ENCODE measurements at places on chromosomes 11 and 22.

DNA sequence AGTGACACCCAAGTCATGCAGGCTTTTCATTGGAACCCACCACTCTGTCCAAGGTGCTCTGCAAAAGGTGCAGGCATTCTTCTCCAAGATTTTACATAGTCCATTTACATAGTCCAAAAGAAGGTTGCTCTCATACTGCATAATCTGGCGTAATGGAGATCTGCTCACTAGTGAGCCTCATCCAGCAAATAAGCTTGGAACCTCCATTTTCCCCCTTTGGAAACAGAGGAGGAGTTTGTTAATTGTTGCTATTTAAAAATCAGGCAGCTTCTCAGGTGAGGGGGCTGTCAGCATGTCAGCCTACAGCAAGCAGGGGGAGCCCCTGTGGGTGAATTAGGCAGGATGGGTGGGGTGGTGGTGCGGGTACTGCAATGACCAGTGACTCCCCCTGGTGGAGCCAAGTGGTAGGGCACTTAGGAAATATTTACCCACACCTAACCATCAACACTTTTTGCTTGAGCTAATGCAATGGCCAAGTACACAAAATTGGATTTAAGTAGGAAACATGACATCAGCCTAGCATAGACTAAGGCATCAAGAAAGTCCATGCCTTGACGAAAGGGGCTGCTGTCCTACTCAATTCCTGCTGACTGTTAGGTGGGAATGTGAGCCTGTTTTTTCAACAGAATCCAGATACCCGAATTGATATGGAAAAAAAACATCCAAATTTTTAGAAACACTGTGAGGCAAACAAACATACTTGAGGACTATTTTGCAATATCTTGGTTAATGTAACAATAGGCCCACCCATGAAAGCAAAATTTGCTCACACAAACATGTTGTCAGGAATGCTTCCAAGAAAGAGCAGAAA lies 64.5 kb downstream of the AMBRA1 start:
- DNase-seq: peak; percentile 74

DNA sequence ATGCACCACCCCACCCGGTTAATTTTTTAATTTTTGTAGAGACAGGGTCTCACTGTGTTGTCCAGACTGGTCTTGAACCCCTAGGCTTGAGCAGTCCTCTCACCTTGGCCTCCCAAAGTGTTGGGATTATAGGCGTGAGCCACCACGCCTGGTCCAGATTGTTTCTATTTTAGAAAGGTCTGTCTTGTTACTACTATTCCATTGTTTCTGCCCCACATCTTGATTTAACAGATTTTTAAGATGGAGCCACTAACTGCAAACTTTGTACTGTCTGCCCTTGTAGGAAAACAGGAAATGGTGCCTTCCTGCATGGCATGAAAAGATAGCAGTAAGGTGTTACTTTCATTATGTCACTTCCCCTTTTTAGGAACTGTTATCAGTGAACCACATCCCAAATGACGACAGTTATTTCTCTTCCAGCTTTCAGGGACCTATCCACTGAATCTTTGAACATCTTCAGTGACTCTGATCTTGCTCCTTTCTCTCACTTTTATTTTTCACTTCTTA lies 23.2 kb downstream of the TAF1D start:
- no peak for DNase-seq

DNA sequence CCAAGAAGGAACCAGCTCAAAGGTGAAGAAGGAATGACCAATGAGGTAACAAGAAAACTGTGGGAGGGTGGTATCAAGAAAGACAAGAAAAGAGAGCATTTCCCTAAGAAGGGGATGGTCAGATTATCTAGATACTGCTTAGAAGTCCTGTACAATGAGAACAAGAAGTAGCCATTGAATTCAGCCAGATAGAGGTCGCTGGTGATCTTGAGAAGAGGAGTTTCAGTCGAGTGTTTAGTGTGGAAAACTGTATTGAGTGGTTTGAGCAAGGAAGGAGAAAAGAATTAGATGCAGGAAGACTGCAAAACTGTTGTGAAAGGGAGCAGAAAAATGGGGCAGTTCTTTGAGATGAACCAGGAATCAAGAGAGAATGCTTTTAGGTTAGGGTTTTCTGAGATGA lies 74.6 kb upstream of the FAT3 start:
- DNase-seq: no peak

GRCh38 chr11:30861531-30861930 lies 275.4 kb upstream of the MPPED2 start:
- DNase-seq: no peak

DNA sequence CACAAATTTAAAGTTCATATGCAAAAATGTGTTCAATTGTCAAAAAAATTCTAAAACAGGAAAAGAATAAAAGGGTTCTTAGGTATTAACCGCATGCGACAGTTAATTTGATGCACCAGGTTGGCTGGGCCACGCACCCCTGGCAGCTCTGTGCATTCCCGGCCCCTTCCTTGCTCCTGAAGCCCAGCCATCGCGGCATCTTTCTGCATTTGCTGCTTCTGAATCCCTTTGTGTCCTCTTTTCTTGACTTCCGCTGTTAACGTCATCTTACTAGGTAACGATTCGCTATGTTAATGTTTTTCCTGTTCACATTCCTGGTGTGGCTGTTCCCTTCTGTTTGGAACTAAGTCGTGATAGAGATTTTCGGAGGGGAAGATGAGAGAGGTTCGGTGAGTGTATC lies 7.9 kb upstream of the KLHDC7B start:
- DNase-seq: no peak

- DNase-seq: peak; percentile 67
Measured at GRCh38 chr22:49979587-49980264, 19.2 kb downstream of the PIM3 start.

DNA sequence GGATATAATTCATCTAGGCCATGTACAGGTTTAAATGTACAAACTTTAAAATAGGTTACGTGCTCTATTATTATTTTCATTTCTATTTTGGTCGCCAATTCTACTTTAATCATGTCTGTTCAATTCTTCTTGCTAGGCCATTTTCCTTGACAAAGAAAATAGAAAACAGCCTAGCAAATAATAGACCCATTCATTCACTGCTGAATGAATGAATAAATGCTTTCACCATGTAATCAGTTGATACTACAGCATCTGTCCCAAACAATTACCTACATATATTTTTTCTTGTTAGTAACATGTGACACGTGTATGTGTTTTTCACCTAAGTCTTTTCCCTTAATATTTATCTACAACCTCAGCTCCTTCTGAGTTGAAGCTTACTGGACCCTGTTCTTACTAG lies 27.5 kb downstream of the SNX19 start:
- no peak for DNase-seq

DNA sequence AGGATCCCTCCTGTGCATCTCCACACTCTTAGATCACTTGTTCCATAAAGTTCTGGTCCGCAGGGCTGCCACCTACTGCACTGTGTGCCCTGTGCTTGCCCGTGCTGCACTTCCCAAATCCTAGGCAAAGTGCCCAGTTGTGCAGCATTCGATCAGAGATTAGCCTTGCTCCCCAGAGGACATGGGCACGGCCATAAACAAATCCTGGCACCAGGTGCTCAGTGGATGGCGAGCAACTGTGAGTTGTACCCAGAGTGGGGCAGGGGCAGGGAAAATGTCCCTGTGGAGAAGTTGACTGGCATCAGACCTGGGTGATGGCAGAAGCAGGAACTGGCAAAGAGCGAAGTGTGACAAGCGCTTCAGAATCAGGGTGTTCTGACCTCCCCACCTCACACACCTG lies 4.7 kb downstream of the FADS2 start:
- no peak for DNase-seq

GRCh38 chr11:2154195-2154585 lies 6.8 kb downstream of the INS start:
- DNase-seq: no peak

DNA sequence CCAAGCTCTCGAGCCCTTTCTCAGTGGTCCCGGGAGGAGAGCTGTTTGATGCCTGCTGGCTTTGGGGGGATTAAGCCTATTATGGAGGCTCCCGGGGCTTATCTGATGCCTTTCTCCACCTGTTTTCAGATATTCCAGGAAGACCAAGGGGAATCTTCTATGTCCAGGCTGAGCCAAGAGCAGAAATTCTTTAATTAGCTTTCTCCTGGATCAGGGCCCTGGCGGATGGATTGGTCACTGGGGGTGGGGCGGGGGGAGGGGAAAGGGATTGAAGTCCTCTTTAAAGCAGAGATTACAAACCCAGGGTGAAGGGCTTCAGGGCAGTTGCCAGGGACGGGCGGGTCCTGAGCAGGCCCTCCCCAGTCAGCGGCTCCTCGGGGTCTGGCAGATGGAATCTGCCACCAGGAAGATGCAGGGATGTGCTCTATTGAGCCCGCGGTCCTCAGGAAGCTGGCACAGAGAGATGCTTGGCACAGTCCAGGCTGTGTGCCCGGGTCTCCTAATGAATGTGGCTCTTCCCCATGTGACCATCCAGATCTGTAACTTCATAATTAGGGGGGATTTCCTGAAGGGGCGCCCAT lies 33.6 kb downstream of the MACROD1 start:
- no peak for DNase-seq

GRCh38 chr11:33515347-33515746 lies 185.3 kb downstream of the C11orf91 start:
- DNase-seq: no peak

DNA sequence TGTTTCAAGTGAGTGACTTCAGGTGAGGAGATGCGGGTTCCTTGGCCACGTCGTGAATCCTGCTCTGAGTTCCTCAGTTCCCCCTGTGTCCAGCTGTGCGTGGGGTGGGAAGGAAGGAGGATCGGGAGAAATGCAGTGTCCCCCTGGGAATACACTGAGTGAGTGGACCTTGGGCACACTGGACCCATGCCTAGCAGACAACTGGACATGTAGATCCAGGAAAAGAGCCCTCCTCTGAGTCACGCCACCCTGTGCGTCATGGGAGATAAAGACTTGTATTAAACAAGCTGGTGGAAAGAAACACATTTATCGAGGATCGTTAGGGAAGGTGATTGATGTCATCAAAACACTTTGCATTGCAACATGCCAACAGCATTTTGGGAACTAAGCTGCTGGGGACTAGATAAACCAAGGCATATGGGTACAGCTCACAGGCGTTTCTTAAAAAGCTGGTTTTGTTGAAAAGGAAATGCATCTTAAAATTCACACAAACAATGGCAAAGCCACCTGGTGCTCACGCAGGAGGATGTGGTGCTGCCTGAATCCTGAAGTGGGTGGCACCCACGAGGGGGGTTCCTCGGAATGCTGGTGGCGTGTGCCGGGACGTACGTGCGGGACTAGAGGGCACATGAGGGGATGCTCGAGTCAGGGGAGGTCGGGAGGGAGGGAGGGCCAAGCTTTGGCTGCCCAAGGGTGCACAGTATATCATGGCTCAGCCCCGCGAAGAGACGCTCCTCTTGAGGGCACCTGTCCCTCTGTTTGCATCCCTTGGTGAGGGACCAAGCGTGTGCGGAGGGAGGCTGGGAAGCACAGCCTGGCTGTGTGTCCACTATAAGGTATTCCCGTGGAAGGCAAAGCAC lies 303.5 kb downstream of the TBC1D22A start:
- DNase-seq: no peak

GRCh38 chr11:128610721-128611617 lies 23.6 kb upstream of the ETS1 start:
- DNase-seq: peak; percentile 57

DNA sequence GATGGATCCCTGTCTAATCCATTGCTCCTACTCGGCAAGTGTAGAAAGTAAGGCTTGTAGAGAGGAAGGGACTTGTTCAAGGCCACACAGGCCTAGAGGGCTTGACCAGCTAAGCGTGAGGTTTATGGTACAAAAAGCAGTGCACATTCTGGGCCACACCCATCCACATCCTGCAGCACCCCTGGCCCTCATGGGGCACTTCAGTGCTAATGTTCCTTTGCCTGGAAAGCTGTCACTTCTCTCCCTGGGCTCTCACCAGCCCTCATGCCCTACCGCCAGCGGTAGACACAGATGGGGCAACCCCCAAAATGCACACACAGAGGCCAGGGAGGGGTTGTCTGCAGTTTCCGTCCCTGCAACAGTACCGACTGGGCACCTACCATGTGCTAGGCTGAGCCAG lies 7.1 kb upstream of the MGAT3 start:
- no peak for DNase-seq

DNA sequence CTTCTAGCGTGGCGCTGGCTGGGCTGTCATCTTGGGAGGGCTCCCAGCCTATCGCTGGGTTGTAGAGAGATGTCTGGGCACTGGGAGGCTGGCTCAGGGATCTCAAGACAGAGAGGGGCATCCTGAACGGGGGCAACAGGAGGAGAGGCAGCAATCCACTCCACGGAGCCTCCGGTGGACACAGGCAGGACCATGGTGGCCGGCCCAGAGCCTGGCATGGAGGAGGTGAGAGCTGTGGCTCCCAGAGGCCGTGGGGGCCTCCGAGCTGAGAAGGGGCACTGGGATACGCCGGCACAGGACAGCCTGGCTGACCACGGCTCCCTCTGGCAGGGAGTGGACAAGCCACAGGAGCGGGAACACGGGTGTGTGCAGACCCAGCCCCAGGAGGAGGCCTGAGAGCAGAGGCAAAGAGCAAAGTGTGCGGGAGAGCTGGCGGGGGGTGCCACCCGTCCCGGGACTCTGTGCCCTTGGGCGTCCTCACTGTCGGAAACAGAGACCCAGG lies 9.1 kb downstream of the MRGPRF start:
- peak; percentile 43 for DNase-seq

DNA sequence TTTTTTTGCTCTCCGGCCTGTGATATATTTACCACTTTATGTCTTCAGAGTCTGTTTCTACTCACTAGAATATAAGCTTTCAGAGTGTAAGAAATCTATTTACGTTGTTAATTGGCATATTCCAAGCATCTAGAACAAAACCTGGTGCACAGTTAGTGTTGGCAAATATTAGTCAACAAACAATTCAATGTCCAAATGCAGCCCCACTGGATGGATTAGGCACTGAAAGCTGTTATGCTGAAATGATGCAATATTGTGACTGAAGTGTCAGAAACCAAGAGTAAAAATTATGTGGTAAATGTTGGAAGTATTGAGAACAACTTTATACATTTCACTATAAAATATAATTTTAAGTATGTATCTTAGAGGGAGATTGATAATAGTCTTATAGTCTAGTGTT lies 24.8 kb downstream of the CASP4 start:
- no peak for DNase-seq

DNA sequence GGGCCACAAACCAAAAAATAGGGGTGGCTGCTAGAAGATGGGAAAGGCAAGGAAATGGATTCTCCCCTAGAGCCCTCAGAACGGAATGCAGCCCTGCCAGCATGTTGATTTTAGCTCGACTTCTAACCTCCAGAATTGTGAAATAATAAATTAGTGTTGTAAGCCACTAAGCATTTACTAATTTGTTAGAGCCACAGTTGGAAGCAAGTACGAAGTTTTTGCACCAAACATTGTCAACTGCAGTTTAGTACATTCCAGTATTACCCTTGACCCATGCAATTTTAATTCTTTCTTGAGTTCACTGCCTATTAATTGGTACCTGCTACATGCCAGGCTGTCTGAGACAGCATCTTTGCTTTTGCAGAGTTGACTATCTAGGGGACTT lies 32.2 kb downstream of the PARVA start:
- no peak for DNase-seq

Data from islet precursor cell (in vitro differentiated cells).